ENCODE measurements at places on chromosomes 5 and 9. TPM values are rescaled to one million over a fixed set of nuclear protein-coding genes. Genes with fewer than 3 reads are reported as not detected.

The ARSI gene
- 1.1 TPM for total RNA-seq

The ACO1 gene
- 21.8 TPM for total RNA-seq

The SERF1A gene
- 5.7 TPM for total RNA-seq

The IFNB1 gene
- total RNA-seq: not detected

The SH3GL2 gene
- total RNA-seq: not detected

The MYO10 gene
- total RNA-seq: 16.3 TPM

The CEL gene
- 2.9 TPM for total RNA-seq

The IL3 gene
- total RNA-seq: not detected

The PTPRD gene
- 85.8 TPM for total RNA-seq

The TTC33 gene
- 17.3 TPM for total RNA-seq

The ITGA2 gene
- 1.1 TPM for total RNA-seq

The IFNA13 gene
- total RNA-seq: not detected

The GPR21 gene
- not detected for total RNA-seq

Data from ovary (tissue), 10 donors.